ENCODE measurements at places on chromosomes 5 and 9. TPM values are rescaled to one million over a fixed set of nuclear protein-coding genes. Genes with fewer than 3 reads are reported as not detected.

- DNase-seq: no peak
Observed at GRCh38 chr9:127907867-127908659, 8.7 kb upstream of the ST6GALNAC6 start.

DNA sequence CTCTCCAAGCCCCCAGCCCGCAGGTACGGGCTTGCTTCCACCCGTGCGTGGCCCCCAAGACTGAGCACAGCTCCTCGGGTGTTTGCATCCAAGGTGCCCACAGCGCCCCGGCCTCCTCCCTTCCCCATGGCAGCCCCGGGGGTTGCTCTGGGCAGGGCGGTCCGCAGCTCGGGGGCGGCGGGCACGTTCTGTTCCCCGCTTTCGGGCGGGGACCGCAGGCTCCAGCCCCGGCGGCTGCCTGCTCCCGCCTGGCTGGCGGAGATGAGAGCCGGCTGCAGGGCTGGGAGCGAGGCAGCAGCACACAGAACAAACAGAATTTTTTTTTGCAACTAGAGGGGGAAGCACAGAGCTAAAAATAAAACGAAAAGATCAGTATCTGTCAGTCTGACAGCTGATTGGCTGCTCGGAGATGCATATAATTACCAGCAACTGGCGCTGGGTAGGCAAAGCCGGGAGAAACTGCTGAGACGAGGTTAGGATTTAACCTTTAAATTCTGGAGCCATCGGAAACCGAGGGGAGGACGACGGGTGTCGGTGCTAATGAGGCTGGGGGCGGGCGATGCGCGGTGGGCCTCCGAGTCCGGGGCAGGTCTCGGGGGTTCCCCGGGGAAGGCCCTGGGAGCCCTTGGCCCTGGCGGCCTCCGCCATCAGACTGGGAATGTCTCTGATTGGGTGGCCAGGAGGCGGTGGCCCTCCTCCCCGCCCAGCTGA lies 142.7 kb upstream of the IER5L start:
- peak; percentile 89 for DNase-seq

- no peak for DNase-seq
Observed at GRCh38 chr5:103389357-103389756, 130.8 kb downstream of the MACIR start.

GRCh38 chr5:143740956-143741355 lies 71.0 kb upstream of the HMHB1 start:
- DNase-seq: no peak

The IFNA17 gene
- not detected for total RNA-seq

DNA sequence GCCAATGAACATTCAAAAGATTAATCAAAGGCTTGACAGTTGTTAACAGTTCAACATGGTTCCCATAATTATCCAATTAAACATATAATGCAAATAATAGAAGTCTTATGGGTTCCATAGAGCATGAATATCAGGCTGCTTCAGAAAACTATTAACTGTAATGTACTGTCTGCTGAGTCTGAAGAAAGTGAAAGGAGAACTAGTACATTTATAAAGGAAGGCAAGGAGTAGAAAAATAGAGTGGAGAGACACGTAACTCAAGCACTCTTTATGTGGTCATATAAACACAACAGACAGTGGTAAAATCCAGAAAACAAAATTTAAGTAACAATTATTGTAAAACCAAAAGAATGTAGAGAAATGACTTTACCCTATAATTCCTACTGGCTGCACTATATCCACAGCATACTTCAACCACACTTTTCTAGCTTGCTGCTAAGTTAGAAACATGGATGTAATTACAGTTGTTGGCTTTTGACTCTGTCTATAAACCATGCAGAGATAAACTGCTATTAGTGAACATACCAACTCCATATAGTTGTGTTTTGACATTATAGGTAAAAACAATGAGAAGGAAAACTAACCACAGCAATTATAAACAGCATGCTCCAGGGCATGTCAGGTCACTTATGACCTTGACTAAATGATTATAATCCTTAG lies 32.7 kb downstream of the NFIB start:
- no peak for DNase-seq

The IFNA13 gene
- not detected for total RNA-seq

GRCh38 chr9:107586493-107586892 lies 96.9 kb upstream of the KLF4 start:
- DNase-seq: no peak
